Prostate gland (tissue), 2 donors: ENCODE measurements at places on chromosomes 3 and 15. TPM values are rescaled to one million over a fixed set of nuclear protein-coding genes. Genes with fewer than 3 reads are reported as not detected.

DNA sequence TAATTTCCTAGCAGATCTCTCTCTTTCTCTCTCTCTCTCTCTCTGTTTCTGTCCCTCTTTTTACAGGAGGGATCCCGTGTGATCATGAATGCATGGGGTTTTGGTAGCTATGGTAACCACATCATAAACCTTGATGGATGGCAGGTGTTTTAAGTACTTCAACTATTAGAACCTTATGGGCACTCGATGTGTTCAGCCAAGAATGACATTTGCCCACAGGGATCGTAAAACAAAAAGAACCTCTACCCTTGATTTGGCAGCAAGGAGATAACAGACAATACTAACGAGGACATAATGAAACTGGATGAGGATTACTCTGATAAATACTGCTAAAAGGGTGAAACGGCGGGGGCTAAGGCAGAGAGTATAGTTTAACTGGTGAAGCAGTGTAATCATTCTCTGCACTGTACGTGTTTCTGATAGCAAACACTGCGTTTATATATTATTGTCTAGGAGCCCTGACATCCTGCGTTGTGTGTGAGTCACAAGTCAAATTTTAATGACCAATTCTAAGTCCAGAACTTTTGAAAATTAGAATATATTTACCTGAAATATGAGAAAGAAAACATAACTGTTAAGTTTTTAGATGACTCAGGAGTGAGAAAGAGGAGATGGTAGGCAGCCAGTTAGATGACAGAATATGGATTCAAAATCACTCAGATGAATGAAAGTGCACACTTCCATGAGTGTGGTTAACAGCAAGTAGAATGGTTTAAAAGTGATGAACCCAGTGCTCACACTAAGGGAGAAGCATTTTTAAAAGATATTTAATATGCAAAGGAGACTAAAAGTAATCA, 80.3 kb downstream of the OTOL1 start:
- DNase-seq: no peak

- no peak for DNase-seq
Observed at GRCh38 chr3:46878781-46879436, 1.4 kb downstream of the PTH1R start.

DNA sequence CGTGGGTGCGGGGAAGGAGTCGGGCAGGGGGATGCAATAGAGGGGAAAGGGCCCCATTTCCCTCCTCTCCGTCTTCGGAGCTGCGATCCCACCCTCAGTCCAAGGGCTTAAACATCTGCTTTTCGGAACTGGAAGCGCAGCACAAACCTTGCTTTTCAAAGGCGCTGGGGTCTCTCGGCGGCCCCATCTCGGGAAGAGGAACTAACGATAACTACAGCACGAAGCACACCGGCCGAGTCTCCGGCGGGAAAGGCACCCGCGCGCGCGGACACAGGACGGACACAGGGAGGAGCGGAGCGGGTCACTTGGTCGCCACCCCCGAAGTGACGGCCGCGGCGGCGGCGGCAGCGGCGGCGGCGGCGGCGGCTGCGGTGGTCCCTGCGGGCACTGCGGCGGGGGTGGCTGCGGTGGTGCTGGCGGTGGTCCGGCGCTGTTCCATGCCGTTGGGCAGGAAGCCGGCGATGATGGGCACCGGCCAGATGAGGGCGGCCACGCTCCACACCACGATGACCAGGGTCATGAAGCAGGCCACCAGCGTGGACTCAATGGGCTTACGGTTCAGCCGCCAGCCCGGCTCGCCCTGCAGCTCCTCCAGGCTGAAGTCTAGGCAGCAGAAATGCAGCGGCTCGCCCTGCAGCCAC, 1.1 kb downstream of the TMEM158 start:
- DNase-seq: peak; percentile 72

- peak; percentile 82 for DNase-seq
Observed at GRCh38 chr15:26888761-26889160, 21.9 kb downstream of the GABRA5 start.

Gene TTLL13
- total RNA-seq: 0.51 TPM

Gene CCR1
- 2.5 TPM for total RNA-seq

- DNase-seq: no peak
Observed at GRCh38 chr3:125068265-125068664, 12.5 kb upstream of the HEG1 start.

GRCh38 chr15:100958326-100959065, 39.3 kb downstream of the LRRK1 start:
- no peak for DNase-seq

DNA sequence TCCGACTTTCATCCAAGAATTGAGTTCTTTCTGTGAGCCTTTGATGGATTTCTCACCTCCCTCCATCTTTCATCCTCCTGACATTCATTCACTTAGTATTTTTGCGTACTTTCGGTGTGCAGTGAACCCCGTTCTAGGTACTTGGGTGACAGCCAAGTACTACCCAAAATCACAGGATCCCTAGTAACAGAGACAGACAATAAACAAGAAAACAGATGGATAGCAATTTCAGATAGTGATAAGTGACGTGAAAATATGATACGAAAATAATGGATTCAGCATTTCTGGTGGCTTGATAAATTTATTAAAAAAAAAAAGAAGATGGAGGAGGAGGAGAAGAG, 264 bp upstream of the CMTM6 start:
- DNase-seq: no peak

DNA sequence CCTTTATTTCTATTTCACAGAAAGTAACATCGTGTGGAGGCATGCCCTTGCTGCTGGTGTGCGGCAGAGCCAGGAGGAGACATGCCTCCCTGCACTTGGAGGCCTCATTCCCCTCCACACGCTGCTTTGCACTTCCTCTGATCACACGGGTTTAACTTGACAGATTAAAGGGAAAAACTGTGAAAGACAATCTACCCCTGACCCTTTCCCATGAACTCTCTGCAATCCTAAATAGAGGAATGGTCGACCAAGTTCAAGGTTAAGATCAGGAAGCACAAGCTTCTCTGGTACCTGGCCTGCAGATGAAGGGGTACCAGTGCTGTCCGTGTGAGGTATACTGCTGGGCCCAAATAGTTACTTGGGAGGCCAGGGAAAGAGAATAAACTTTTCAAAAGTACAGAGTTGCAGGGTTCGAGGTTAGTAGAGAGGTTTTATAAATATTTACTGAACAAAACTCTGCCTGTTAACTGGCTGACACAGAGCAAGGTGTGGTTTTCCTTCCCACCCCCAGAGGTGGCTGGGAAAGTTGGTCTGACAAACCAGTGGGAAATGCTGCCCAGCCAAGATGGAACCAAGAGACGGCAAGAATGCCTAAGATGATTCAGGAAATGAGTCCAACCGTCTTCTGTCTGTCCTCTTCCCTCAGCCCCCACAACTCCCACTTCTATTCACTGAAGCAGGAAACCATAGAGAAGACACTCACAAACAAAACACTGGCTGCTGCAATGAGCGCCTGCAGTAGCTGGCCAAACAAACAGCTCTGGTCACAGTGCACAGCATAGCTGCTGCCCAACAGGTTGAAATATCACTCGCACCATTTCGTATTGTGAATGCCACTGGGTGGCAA, 79.6 kb downstream of the IGF2BP2 start:
- DNase-seq: no peak

- peak; percentile 45 for DNase-seq
Observed at GRCh38 chr15:74616366-74616939, 817 bp downstream of the CLK3 start.

GRCh38 chr3:31770822-31771326, 210.2 kb downstream of the OSBPL10 start:
- DNase-seq: no peak

Gene GOLGA8H
- 0.28 TPM for total RNA-seq

GRCh38 chr15:68487087-68487843, 55.3 kb upstream of the ITGA11 start:
- peak; percentile 44 for DNase-seq

GRCh38 chr3:43363621-43364266, 77.4 kb downstream of the SNRK start:
- DNase-seq: no peak

- DNase-seq: no peak
Observed at GRCh38 chr15:90219421-90220141, 14.2 kb downstream of the CIB1 start.

DNA sequence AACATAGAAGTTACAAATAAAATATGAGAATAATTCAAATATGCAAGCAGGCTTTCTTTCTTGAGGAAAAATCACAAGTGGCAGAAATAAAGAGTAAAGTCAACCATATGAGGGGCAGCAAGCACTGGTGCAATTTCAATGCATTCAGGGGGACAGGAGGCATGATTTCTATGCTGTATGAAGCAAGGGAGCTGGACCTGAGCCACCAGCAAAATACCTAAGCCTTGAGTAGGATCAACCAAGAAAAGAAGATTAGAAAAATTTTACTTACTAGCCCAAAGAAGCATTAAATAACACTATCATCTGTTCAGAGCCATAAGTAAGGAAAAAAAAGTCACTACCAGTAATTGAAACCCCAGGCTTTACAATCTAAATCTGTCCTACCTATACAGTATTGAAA, 6.3 kb downstream of the ADGRG7 start:
- DNase-seq: no peak

GRCh38 chr15:77592758-77593157, 40.0 kb downstream of the LINGO1 start:
- DNase-seq: no peak

GRCh38 chr3:87873136-87873535, 185.7 kb downstream of the CGGBP1 start:
- no peak for DNase-seq

Gene ATP13A5
- not detected for total RNA-seq

DNA sequence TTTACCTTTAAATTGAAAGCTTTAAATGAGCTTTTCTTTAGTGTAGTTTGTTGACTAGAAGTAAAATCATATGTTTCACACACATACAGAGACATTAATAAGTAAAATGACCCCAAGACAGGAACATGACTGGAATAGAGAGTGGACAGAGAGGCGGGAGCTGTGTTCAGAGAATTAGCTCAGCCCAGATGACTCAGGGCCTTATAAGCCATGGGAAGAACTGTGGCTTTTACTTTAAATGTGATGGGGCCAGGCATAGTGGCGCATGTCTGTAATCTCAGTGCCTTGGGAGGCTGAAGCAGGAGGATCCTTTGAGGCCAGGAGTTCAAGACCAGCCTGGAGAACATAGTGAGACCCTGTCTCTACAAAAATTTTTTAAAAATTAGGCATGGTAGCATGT, 26.7 kb downstream of the SACM1L start:
- no peak for DNase-seq

DNA sequence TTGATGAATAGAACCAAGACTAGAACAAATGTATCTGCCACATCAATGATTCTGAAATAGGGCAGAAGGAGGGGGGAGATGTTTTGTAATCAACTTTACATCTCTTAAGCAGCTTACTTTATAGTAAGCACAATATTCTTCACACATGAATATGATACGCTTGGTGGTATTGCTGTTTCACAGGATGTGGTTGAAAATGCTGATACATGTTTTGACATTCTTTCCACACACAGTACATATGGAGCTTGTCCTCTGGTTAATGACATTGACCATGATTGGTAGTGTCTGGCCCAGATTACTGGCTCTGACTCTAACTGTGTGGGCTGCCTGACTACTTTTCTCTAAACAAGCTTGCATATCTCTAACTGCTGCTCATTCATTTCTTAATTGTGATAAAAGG, 168.9 kb downstream of the KLHL25 start:
- no peak for DNase-seq
